ENCODE measurements at places on chromosomes 1 and 21. TPM values are rescaled to one million over a fixed set of nuclear protein-coding genes. Genes with fewer than 3 reads are reported as not detected.
A peak's percentile ranks its signal among the peaks of the same experiment; 100 is the strongest.

Gene SMG5
- total RNA-seq = 36.7 TPM

Gene AMY2B
- total RNA-seq = 56.4 TPM

Gene THEMIS2
- total RNA-seq = 23.3 TPM

Gene LMO4
- 61.2 TPM for total RNA-seq

Gene FMOD
- total RNA-seq = 46.0 TPM

Gene TPRG1L
- total RNA-seq = 51.8 TPM

- DNase-seq = no peak
Measured at GRCh38 chr21:31364253-31364945, 20.3 kb upstream of the TIAM1 start.

GRCh38 chr21:44869781-44870747 lies 3.4 kb downstream of the PTTG1IP start:
- DNase-seq = peak; percentile 88

GRCh38 chr1:204641936-204642335 lies 43.6 kb downstream of the LRRN2 start:
- no peak for DNase-seq

GRCh38 chr1:177809819-177810218 lies 160.0 kb downstream of the SEC16B start:
- no peak for DNase-seq

GRCh38 chr1:113185463-113186104 lies 112.6 kb downstream of the LRIG2 start:
- DNase-seq = no peak

GRCh38 chr1:11147197-11147770 lies 41.9 kb upstream of the ANGPTL7 start:
- DNase-seq = no peak

- no peak for DNase-seq
Measured at GRCh38 chr1:75582725-75583261, 28.1 kb downstream of the SLC44A5 start.

- DNase-seq = no peak
Measured at GRCh38 chr1:238811211-238811879, 575.0 kb upstream of the CHRM3 start.

DNA sequence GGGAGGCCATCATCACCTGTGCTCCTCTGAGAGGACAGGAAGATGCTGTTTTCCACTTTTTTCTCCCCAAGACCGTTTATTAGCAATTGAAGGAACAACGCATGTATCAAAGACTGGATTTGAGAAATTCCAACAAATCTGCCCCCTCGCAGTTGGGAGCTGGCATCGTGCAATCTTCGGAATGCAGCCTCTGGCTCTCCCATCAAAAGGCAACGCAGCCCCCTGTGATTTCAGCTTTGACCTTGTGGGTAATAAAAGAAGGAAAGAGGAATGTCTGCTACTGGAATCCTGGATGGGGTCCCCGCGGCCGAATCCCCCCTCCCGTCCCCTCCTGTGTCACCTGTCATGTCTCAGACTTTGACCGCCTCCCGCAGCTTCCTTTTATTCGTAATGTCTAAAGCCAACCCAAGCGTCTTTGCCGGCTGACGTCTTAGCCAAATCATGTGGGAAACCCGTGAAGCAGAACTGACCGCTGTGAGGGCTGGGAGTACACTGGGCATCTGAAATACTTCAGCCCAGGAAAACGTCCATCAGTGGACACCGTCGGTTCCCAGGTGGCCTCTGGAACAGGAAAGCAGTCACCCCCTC lies 101.5 kb downstream of the WDR4 start:
- DNase-seq = no peak
